ENCODE measurements at places on chromosomes 12 and 14. TPM values are rescaled to one million over a fixed set of nuclear protein-coding genes. Genes with fewer than 3 reads are reported as not detected.

AQP2 gene
- not detected for total RNA-seq

MSRB3 gene
- total RNA-seq = 11.4 TPM

VEZT gene
- total RNA-seq = 99.4 TPM

GPRC5D gene
- not detected for total RNA-seq

P2RX2 gene
- total RNA-seq = not detected

GALNT9 gene
- not detected for total RNA-seq

PTCSC3 gene
- total RNA-seq = not detected

CABP1 gene
- total RNA-seq = 0.14 TPM

FGF23 gene
- not detected for total RNA-seq

KRT81 gene
- 178 TPM for total RNA-seq

PELI2 gene
- total RNA-seq = 4.2 TPM

SERPINA6 gene
- total RNA-seq = 0.81 TPM

MSI1 gene
- 25.8 TPM for total RNA-seq

TGFB3 gene
- 1.3 TPM for total RNA-seq

ITGB7 gene
- 0.46 TPM for total RNA-seq

SYT1 gene
- total RNA-seq = 1.2 TPM

DNM1L gene
- total RNA-seq = 96.2 TPM

GOLGA5 gene
- 25.0 TPM for total RNA-seq

EXOC3L4 gene
- 0.17 TPM for total RNA-seq

KRT71 gene
- total RNA-seq = not detected

CMKLR1 gene
- not detected for total RNA-seq

LTA4H gene
- 79.6 TPM for total RNA-seq

FGD4 gene
- 19.9 TPM for total RNA-seq

IFNG-AS1 gene
- total RNA-seq = not detected

GDF3 gene
- total RNA-seq = not detected

SELPLG gene
- 1.0 TPM for total RNA-seq

NEUROD4 gene
- total RNA-seq = not detected
